ENCODE measurements at places on chromosomes 5 and 9. TPM values are rescaled to one million over a fixed set of nuclear protein-coding genes. Genes with fewer than 3 reads are reported as not detected.

The BHMT gene
- total RNA-seq, result 1.1 TPM

The SVEP1 gene
- 0.39 TPM for total RNA-seq

The WDR36 gene
- 34.4 TPM for total RNA-seq

The SPATA31A3 gene
- total RNA-seq, result not detected

The CRHBP gene
- not detected for total RNA-seq

The TLX3 gene
- 0.16 TPM for total RNA-seq

The RAB3C gene
- total RNA-seq, result 13.3 TPM

The PCDHB6 gene
- 0.24 TPM for total RNA-seq

The SPATA31D4 gene
- not detected for total RNA-seq

The IL9 gene
- total RNA-seq, result not detected

The FBP2 gene
- total RNA-seq, result not detected

- no peak for DNase-seq
Measured at GRCh38 chr5:27911216-27911615, 872.8 kb upstream of the CDH9 start.

- DNase-seq, result no peak
Measured at GRCh38 chr9:13481274-13481673, 201.8 kb upstream of the MPDZ start.

GRCh38 chr9:18333157-18333556 is 140.8 kb upstream of the ADAMTSL1 start:
- no peak for DNase-seq

- no peak for DNase-seq
Measured at GRCh38 chr9:87256973-87257372, 240.7 kb upstream of the DAPK1 start.

GRCh38 chr5:125607018-125607417 is 816.2 kb upstream of the GRAMD2B start:
- DNase-seq, result no peak
